ENCODE measurements at places on chromosomes 12 and 14.
A peak's percentile ranks its signal among the peaks of the same experiment; 100 is the strongest.

GRCh38 chr14:100712490-100712889 lies 14.2 kb upstream of the DLK1 start:
- DNase-seq: no peak

DNA sequence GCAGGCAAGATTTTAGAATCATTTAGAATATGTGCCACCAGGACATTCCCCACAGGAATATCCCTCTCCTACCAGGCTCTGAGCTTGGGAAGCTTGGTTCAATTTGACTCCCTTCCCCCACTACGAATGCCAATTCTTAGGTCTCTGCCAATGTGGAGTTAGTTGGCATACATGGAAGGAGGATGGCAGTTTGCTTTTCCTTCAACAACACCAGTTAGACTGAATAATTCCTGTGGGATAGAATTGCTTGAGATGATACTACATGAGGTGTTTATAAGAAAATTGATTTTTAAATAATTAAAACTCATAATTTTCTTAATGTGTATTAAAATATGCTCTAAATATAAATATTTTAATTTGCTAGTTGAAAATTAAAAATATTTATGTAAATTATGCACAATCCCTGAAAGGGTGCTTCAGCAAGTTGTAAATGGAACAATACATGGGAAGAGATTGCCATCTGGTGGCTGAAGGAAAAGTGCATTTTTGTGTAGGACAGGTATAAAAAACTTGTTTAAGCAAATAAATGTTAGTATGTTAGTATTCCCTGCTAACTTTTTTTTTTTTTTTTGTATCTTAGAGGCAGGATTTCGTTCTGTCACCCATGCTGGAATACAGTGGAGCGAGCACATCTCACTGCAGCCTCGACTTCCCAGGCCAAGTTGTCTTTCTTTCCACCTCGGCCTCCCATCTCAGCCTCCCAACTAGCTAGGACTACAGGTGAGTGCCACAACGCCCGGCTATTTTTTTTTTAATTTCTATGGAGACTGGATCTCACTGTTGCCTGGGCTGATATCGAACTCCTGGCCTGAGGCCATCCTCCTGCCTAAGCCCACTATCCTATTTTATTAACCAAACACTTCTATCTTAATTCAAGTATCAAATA lies 25.8 kb upstream of the STRAP start:
- no peak for DNase-seq

- DNase-seq: no peak
These were observed 154.6 kb upstream of the OTX2 start for GRCh38 chr14:56964895-56965294.

DNA sequence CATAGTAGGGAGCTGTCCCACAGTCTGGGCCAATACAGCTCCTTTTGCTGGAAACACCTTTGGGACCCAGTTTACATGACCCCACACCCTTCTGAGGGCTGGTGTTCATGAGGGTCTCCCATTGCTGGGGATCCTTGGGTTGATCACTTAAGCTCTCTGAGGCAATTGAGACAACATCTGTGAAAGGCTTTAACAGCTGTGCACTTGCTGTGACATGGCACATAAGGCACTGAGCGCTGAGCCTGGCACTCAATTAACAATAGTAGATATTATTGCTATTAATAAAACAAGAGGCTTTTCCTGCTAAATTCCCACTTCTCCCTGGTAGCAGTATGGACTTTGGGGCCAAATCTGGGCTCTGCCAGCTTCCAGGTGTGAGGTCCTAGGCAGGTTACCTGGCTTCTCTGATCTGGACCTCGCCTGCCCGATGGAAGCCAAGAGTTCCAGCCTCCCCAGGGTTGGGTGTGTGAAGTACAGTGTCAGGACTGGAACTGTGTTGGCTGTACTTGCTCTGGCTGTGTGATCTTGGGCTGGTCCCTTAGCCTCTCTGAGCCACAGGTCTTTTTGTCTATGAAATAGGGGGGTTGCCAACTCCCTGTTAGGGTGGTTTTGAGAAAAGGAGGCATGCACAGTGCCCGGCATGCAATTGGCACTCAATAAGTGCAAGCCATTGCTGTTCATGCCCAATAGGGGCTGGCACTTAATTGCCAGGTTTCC lies 3.1 kb downstream of the SH2B3 start:
- no peak for DNase-seq

GRCh38 chr12:41142376-41142775 lies 45.7 kb upstream of the PDZRN4 start:
- no peak for DNase-seq

DNA sequence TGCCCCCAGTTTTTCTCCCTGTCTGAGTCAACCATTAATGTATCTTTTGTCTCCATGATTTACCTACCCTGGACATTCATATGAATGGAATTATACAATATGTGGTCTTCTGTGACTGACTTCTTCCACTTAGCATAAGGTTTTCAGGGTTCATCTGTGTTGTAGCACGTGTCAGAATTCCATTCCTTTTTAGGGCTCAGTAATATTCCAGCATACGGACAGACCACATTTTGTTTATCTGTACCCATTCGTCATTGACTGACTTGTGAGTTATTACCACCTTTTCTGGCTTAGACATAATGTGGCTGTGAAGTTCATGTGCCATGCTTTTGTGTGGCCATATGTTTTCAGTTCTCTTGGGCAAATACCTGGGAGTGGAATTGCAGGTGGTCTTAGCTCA lies 37.9 kb downstream of the TSPAN9 start:
- no peak for DNase-seq

DNA sequence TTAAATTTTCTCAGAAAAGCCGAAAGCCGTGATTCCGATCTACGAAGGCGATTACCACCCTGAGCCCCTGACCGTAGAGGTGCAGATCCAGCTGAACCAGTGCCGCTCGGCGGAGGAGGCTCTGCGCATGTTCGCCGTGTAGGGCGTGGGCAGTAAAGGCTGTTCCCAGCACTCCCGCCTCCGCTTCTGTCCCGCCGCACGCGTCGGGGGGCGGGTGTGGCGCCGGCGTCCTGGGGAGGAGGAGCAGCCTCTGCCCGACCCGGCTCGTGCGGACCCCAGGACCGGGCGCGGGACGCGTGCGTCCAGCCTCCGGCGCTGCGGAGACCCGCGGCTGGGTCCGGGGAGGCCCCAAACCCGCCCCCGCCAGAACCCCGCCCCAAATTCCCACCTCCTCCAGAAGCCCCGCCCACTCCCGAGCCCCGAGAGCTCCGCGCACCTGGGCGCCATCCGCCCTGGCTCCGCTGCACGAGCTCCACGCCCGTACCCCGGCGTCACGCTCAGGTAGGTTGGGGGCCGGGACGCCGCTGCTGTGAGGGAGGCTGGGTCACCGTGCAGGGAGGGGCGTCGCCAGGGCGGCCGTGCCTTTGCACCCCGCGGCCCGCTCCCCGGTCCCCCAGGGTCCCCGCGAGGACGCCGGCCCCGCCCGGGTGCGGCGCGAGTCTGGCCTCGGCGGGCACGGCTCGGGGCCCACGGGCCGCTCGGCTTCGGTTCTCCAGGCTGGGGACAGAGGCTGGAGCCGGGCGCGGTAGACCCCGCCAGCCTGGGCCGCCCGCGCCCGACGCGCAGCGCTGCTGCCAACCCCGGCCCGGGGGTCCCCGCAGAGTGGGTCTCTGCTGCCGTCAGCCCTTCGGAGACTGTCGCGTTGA lies at the start of gene B3GNT4:
Gene B3GNT4, plus strand, starts transcription at position 409 of the 866 bp plus-strand sequence. CDS start 910 bp downstream, outside the sequence.
- DNase-seq: peak; percentile 44

DNA sequence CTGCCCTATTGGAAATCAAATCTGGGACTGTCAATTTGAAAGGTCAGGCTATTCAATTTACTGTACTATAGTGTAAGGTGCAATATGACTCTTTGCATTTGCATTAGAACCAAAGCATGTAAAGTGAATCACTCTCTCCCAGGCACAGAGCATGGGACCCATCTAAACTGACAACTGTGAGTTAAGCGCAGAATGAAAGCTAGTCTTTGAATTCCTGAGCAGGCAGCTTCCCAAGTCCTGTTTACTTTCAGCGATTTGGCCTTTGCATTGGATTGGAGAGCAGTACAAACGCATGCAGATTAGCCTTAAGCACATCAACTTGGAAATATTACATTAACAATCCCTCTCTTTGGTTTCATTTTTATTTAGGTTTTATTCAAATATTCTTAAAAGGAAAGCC lies 74.6 kb downstream of the RERG start:
- no peak for DNase-seq

GRCh38 chr12:67515679-67516340 lies 132.7 kb upstream of the DYRK2 start:
- peak; percentile 71 for DNase-seq

GRCh38 chr12:19704966-19705365 lies 265.7 kb downstream of the AEBP2 start:
- DNase-seq: no peak

DNA sequence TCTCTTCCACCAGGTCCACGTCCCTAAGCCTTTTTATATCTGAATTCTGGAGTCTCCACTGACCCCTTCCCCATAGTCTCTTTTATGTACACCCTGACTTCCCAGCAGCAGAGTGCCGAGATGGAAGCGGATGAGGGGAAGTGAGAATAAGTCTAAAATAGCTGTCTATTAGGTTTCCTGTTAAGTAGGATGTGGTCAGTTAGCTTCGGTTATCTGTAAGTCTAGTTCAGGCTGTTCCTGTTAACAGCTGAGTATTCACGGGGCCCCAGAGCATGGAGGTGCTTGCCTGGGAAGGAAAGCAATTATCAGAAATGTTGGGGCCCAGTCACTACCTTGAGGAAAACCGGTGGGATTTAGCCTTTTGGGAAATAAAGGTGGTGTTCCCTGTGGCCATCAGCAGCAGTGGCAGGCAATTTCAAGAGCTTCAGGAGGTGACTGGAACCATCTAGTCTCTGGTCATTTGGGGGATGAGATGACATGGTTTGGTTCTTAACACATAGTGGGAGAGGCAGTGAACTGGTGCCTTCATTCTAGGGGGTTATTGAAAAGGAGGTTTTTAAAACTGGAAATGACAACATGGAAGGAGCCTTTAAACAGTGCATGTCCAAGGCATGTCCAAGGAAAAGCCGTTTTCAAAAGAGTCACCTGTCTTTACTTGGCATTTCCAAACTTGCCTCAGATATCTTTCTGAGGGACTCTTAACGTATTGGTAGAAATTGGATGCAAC lies 21.8 kb downstream of the CHST11 start:
- no peak for DNase-seq

- DNase-seq: no peak
These were observed 11.2 kb downstream of the DHRS7 start for GRCh38 chr14:60153991-60154390.

GRCh38 chr14:94728950-94729349 lies 41.0 kb downstream of the GSC start:
- no peak for DNase-seq

DNA sequence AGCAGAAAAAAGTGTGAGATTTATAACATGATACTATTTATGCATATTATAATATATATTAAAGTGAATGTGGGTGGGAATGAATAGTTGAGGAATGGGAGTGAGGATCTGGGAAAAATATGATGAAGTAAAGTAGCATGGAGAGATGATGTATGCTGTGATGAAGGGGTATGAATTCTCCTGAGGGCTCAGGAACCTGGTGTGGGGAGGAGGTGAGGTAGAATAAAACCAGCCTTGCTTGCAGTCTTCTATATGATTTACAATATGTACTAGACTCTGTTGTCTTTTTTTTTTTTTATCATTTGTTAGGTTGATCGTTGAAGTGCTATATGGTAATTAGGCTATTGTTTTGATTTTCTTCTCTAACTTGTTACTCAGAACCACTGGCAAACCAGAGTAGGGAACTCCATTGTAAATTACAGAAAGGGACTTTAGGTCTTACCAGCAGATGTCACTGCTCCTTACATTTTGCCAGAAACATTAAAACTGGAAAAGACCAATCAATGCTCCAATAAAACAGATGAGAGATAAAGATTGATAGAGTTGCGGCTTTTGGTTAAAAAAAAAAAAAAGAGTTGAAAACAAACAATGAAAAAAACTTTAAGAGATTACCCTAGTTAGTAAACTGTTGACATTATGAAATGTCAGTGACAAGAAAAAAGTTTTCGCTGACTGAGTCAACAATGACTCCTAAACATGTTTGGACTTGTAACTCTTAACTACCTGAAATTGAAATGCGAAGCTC lies 39.9 kb downstream of the ATL1 start:
- DNase-seq: no peak

DNA sequence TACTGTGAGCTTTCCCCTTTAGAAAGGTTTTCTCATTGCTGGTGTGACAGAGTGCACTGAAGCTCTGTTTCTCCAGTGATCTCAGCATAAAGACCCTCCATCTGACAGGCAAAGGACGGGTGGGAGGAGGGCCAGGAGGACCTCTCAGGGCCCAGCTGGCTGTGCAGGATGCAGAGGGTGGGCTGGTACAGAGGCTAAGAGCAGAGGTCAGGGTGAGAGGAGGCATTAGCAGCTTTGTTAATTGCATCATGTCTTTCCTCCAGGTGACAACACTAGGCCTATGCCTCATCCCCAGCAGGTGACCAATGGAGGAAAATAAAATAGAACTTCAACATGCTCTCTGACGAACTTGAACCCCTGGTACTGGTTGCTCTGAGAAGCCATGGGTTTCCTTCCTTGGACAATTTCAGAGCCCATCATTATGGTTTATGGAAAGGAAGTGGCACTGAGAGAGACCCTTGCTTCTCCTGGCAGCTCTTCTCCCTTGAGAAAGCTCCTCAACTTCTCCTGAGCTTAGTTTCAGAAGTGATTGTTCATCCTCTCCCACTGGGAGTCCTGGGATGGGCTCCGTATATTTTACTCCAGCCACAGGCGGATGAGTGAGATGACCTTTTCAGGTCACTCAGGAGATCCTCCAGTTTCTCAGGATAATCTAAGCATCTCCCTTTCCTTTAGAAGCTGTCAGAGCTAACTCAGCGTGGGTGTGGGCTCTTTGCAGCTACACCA lies 45.8 kb upstream of the ATP23 start:
- DNase-seq: no peak

DNA sequence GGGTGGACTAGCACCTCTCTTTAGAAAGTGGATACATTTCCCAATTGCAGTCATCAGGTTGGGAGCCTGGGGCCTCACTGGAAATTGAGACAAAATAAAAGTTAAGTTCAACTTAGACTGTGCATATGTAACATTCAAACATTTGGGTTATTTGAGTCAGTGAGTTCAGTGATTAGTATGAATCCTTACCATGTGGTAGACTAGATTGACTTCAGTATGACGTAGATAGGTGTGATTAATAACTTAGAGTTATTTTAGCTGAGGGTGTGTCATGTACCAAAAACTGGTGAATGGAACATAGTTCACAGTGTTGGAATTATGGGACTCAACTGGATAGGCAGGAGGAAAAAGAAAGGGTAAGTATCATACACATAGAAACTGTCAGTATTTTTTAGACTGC lies 8.0 kb upstream of the SSTR1 start:
- DNase-seq: no peak

GRCh38 chr14:99530407-99531155 lies 49.4 kb downstream of the CCNK start:
- no peak for DNase-seq

DNA sequence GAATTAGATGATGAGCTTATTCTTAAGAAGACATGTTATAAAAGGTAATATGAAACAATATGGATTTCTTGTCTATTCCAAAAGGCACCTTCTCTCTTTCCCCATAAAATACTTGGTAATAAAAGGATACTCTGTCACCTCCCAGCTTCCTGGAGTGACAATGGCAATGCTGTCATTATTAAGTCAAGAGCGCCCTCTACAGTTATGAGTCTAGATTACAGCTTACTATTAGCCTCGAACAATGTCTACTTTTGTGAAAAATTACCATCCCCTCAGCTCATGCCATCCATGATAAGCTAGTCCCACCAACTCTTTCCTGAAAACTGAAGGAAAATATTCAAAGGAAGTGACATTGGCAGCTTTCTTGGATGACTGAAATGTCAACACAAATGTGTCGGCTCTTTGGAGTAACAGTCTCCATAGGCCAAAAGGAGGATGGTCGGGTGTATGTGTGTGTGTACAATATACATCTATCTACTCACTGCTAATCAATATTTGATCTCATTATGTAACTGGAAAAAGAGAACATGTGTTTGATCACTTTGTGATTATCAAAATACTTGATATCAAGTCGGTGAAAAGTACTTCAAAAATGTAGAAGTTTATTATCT lies 48.7 kb upstream of the CDKN3 start:
- DNase-seq: peak; percentile 70

All from NCI-H2107 (cell line).